ENCODE measurements at places on chromosomes 12 and 14. TPM values are rescaled to one million over a fixed set of nuclear protein-coding genes. Genes with fewer than 3 reads are reported as not detected.

Gene ATN1
- total RNA-seq = 38.3 TPM

Gene KLRB1
- total RNA-seq = 30.2 TPM

Gene IL22
- 0.61 TPM for total RNA-seq

Gene WNT5B
- 5.8 TPM for total RNA-seq

Gene FIGNL2
- total RNA-seq = 0.40 TPM

Gene SMIM41
- not detected for total RNA-seq

DNA sequence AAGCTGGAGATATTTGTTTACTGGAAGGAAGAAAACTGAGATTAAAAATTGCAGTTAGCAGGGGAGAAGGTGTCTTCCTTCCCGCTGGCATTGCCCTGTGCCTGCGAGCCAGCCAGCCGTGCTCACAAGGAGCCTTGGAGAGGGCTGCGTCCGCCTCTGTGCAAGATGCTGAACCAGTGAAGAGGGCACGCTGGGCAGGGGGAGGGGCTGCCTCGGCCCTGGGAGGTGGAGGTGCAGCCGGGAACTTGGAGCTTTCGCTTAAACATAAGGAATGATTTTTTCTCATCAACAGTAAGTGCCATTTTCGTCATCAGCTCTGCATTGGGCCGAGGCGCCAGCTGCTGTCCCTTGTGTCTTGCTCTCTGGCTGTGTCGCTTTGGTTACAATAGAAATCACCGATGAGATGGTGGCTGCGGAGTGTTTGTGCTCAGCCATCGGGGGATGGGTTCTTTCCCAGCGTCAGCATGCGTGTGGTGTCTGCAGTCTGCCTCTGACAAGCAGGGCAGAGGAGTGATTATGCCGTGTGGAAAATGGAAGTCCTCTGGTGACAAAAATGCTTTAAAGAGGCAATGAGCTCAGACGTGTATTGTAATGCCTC is 97.3 kb downstream of the ESR2 start:
- H3K4me1 ChIP-seq = peaks cover 9% of the 10 kb centered on the region
- peaks cover 6% of the 10 kb centered on the region for H3K36me3 ChIP-seq
- H3K27ac ChIP-seq = no peak overlapping the region
- H3K4me3 ChIP-seq = no peak overlapping the region

- no peaks in the 10 kb centered on the region for H3K36me3 ChIP-seq
- no peak overlapping the region for H3K27ac ChIP-seq
- DNase-seq = no peak
- H3K4me1 ChIP-seq = peaks cover 2% of the 10 kb centered on the region
Observed at GRCh38 chr12:12600659-12601058, 11.0 kb upstream of the CREBL2 start.

DNA sequence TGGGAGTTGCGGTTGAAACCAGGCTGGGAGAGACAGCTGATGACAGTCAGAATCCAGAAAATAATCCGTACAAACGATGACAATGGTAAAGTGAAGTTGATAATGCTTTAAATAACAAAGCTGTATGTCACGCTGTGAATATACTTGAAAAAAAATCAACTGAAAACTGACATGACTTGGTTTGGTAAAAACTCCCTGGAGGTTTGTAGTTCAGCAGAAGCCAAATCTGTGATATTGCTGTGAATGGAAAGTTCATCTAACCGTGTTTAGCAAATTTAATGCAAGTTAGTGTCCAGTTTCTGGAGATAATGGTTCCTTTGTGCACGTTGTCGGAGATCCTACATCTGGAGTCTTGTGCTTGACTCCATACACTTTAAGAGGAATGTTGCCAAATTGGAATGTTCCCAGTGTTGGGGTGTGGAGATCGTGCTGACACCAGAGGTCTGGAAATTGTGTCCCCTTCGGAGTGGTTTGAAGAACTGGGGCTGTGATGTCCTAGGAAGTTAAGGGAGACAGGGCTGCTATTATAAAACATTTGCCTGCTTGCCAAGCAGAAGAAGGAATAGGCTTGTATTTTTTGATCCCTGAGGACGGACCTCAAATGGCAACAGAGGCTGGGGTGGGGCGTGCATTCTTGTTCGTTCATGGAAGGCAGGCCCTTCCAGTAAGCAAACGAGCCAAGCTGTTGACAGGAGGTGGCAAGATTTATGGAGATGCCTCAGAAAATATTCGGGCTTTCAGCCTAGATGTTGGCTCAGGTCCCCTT is 30.6 kb downstream of the PPFIBP1 start:
- H3K27ac ChIP-seq = no peak overlapping the region
- no peak overlapping the region for H3K4me3 ChIP-seq
- H3K36me3 ChIP-seq = no peaks in the 10 kb centered on the region

DNA sequence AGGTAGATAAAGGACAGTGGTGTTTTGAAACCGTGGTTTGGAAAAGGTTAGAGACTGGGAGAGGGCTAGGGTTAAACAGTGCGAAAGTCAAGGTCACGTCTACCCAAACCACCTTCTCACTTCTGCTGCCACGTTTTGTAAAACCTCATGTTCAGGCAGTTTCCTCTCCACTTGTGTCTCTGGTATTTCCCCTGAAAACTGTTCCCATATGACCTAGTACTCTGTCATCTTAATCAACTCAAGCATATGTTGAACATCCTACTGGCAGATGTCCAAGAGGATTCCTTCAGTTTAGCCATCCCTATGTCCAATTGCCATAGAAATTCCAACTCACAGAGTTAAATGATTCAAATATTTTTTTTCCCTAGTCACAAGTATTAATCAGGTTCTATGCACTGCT is 17.4 kb downstream of the CLEC4C start:
- H3K4me3 ChIP-seq = no peak overlapping the region
- peaks cover 9% of the 10 kb centered on the region for H3K27me3 ChIP-seq
- H3K27ac ChIP-seq = no peak overlapping the region

DNA sequence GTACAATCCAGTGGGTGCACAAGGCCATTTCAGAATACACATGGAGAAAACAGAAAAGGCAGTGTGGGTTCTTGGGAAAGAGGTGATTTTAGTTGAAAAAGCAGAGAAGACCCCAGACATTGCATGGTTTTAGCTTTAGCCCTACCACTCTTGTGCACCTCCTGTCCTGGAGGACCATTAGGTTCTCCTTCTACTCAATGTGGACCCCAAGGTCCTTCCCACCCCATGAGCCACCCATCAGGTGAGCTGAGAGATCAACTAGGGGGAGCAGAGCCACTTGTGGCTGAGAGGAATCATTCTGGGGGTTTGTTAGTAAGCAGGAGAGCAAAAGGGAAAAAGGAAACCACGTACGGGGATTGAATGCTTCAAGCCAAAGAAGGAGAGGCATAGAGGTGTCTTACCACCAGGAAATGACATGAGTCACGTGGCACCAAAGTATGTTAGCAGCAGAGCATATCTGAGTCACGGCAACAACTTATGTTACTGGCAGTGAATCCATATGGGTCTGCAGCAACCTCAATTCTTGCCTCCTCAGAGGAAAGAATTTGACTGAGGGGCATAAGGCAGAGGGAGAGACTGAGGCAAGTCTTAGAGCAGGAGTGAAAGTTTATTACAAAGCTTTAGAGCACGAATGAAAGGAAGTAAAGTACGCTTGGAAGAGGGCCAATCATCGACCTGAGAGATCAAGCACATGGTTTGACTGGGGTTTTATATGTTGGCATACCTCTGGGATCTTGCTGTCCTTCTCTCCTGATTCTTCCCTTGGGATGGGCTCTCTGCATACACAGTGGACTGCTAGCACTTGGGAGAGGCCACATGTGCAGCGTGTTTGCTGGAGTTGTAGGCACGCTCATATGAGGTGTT is 73.9 kb downstream of the HSD17B6 start:
- H3K4me1 ChIP-seq = peaks cover 13% of the 10 kb centered on the region
- peak; percentile 62 for DNase-seq
- peak overlapping the region; percentile 13 for H3K27ac ChIP-seq
- no peaks in the 10 kb centered on the region for H3K36me3 ChIP-seq
- H3K4me3 ChIP-seq = no peak overlapping the region
- H3K27me3 ChIP-seq = peaks cover 4% of the 10 kb centered on the region

GRCh38 chr12:63816031-63816430 is 28.5 kb upstream of the SRGAP1 start:
- H3K36me3 ChIP-seq = peaks cover 11% of the 10 kb centered on the region
- H3K27ac ChIP-seq = no peak overlapping the region
- peaks cover 31% of the 10 kb centered on the region for H3K4me1 ChIP-seq

- peaks cover 35% of the 10 kb centered on the region for H3K27me3 ChIP-seq
- H3K4me3 ChIP-seq = no peak overlapping the region
- no peak overlapping the region for H3K27ac ChIP-seq
- no peak for DNase-seq
- H3K4me1 ChIP-seq = peaks cover 3% of the 10 kb centered on the region
- no peaks in the 10 kb centered on the region for H3K36me3 ChIP-seq
Observed at GRCh38 chr12:119620490-119620889, 26.9 kb downstream of the TMEM233 start.

DNA sequence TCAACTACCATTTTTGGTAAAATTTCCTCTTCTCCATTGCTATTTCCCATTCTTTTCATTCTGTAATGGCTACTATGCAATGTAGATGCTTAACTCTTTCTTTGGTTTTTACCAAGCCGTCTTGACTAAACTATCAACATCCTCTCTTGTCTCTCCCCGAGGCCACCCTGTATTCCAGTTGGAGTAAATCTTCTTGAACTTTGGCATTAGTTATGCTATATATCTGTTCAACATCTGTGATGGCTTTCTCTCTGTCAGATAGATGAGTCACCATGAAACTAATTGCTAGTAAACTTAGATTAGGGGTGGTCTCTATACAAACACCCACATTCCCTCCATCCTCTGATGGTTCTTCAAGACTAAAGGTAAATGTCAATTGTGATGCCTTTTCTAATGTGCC is 63.4 kb downstream of the LMO3 start:
- no peak for DNase-seq
- no peak overlapping the region for H3K4me3 ChIP-seq
- H3K27ac ChIP-seq = no peak overlapping the region
- H3K4me1 ChIP-seq = no peaks in the 10 kb centered on the region
- no peaks in the 10 kb centered on the region for H3K36me3 ChIP-seq

- H3K4me3 ChIP-seq = no peak overlapping the region
- H3K27me3 ChIP-seq = peaks cover 25% of the 10 kb centered on the region
- no peaks in the 10 kb centered on the region for H3K36me3 ChIP-seq
- no peaks in the 10 kb centered on the region for H3K4me1 ChIP-seq
- no peak for DNase-seq
Observed at GRCh38 chr14:93859957-93860356, 67.2 kb upstream of the FAM181A start.

DNA sequence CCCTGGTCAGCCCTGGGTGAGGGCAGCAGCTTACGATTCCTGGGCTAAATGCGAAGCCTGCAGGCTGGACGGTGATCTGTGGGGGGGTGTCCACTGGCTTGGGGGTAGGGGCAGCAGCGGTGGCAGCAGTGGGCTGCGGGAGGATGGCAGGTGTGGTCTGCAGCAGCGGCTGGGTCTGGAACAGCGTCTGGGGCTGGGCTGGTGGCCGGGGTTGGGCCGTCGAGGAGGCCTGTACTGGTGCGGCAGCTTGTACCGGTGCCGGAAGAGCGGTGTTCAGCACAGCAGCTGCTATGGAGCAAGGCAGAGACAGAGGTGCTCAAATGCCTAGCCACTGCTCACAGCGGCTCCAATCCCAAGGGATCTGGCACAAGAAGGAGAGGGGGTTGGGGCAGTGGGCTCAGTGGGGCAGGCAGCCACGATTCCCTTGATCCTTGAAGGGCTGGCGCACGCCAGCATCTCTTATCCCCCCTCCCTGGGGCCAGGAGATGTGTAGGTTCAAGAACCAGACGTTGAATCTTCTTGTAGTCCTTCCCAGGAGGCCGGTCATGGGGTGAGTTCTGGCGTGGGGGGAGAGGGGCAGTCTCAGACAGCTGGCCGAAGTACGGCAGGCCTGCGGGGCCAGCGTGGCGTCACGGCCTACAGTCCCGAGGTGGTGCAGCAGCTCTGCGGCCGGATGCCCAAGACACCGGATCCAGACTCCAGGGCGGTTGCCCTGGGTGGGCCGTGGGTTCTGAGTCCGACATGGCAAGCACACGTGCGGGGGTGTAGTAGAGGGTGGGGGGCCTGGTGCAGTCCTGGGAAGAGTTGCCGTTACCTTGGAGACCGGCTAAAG is 19.9 kb downstream of the POU6F1 start:
- H3K4me3 ChIP-seq = no peak overlapping the region
- H3K4me1 ChIP-seq = peaks cover 1% of the 10 kb centered on the region
- H3K27me3 ChIP-seq = no peaks in the 10 kb centered on the region
- no peak for DNase-seq

DNA sequence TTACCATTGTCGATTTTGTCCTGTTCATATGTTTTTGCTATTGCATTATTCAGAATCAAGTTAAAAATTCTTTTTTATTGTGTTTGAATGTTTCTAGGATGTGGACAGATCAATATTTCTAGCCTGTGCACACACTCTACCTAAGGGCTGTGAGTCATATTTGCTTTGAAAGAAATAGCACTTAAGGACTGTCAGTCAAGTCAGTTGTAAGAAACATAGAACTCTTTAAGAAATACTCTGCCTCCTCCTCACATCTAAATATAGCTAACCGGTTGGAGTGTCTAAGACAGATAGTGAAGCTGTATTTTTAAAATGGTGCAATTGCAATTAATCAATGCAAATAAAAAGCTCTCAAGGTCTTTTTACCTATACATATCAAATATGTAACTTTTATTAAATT is 17.9 kb upstream of the MGST1 start:
- no peak for DNase-seq
- no peak overlapping the region for H3K4me3 ChIP-seq
- no peaks in the 10 kb centered on the region for H3K36me3 ChIP-seq
- H3K27me3 ChIP-seq = no peaks in the 10 kb centered on the region
- H3K27ac ChIP-seq = no peak overlapping the region
- no peaks in the 10 kb centered on the region for H3K4me1 ChIP-seq

- H3K4me1 ChIP-seq = no peaks in the 10 kb centered on the region
- no peaks in the 10 kb centered on the region for H3K36me3 ChIP-seq
- H3K27ac ChIP-seq = no peak overlapping the region
- no peak overlapping the region for H3K4me3 ChIP-seq
- peaks cover 8% of the 10 kb centered on the region for H3K27me3 ChIP-seq
- no peak for DNase-seq
Observed at GRCh38 chr12:111150360-111150759, 218.5 kb downstream of the PHETA1 start.

GRCh38 chr12:49515266-49515665 is 23.6 kb upstream of the KCNH3 start:
- peaks cover 3% of the 10 kb centered on the region for H3K4me1 ChIP-seq
- H3K36me3 ChIP-seq = peaks cover 2% of the 10 kb centered on the region
- H3K27me3 ChIP-seq = no peaks in the 10 kb centered on the region
- no peak for DNase-seq

DNA sequence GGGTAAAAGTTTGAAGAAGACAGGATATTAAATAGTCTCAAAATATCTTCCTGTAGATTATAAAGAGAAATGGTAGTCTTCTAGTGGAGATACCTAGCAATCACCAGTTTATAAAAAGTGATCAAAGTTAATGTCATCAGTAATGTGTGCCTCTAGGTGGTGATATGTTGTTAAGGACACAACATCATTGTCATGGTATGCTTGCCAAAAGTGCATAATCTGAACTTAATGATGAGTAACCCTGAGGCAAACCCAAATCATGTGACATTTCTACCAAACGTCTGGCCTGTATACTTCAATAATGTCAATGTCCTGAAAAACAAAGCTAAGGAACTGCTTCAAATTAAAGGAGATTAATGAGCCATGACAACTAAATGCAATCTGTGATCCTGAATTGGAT is 214.7 kb downstream of the PHLDA1 start:
- peaks cover 3% of the 10 kb centered on the region for H3K36me3 ChIP-seq
- no peak overlapping the region for H3K4me3 ChIP-seq
- no peak overlapping the region for H3K27ac ChIP-seq
- no peaks in the 10 kb centered on the region for H3K27me3 ChIP-seq

- peaks cover 40% of the 10 kb centered on the region for H3K4me1 ChIP-seq
- peaks cover 27% of the 10 kb centered on the region for H3K36me3 ChIP-seq
- H3K27me3 ChIP-seq = no peaks in the 10 kb centered on the region
- DNase-seq = no peak
Observed at GRCh38 chr14:91005716-91006115, 54.7 kb downstream of the RPS6KA5 start.
